ENCODE measurements at places on chromosomes 5 and 9.

DNA sequence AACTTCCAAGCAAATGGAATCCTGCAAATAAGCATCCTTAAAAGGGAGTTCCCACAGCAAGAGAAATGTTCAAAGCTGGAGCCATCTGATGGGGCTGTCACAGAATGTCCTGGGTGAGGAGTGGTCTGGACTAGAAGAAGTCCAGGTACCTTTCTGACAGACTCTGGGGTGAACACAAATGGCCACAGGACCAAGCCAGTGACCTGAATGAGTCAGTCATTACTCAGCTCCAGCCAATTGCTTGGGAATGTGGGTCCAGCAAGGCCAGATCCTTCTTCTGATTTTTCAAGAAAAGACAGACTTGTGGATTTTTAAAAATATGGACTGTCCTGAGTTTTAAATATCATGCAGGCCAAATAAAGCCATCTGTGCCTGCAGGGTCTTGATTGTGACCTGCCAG, 30.1 kb downstream of the GALNT10 start:
- DNase-seq = no peak

- DNase-seq = no peak
Measured at GRCh38 chr9:106869458-106869857, 6.5 kb downstream of the ZNF462 start.

DNA sequence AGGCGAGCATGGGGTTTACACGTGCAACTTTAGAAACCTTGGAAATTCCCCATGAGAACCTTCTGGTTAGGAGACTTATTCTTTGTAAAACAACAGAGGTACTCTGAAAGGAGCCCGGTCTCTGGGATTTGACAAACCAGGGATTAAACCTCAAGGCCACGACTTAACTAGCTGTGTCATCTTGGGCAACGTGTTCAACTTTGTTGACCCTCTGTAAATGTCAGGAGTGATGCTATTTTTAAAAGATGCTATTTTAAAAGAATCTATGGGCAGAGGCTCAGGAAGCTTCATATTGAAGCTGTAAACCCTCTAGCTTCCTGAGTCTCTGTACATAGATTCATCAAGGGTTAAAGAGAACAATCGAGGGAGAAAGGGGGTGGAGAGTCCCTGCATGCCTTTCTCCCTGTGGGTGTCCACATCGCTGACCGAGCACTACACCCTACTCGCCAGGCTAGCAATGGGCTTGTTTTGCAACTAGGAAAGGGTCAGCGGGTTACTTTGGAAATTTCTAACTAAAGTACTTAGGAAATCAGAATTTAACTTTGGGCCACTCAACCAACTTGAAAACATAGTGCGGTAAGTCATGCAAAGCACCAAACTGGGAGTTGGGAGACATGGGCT, 2.1 kb downstream of the SLC36A2 start:
- no peak for DNase-seq

GRCh38 chr9:120926397-120926928, at the start of gene TRAF1:
Gene TRAF1, minus strand, starts transcription at chr9:120926796. Its CDS starts 721 bp downstream, at chr9:120926075.
- no peak for DNase-seq

Data from activated naive CD4-positive, alpha-beta T cell treated with Interleukin-2 at 50 U/mL for 16 hours (primary cell).